ENCODE measurements at places on chromosomes 3 and 15.

GRCh38 chr3:177322881-177323280, 125.6 kb upstream of the TBL1XR1 start:
- no peak for DNase-seq

DNA sequence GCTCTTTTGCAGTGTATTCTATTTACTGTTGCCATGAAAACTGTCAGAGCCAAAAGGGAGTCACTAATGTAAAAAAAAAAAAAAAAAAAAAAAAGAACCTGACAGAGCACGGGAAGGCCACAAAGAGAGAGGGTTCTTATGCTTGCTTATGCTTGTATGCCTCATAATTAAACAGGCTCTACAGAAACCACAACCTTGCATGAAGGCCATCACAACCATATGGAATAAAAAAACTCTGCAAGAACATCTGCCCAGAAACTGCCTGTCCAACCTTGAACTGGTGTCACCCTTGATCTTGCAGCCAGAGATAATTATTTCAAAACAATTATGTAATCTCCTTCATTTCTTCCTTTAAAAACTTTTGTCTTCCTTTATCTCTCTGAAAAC, 50.1 kb downstream of the CFAP20DC start:
- no peak for DNase-seq

DNA sequence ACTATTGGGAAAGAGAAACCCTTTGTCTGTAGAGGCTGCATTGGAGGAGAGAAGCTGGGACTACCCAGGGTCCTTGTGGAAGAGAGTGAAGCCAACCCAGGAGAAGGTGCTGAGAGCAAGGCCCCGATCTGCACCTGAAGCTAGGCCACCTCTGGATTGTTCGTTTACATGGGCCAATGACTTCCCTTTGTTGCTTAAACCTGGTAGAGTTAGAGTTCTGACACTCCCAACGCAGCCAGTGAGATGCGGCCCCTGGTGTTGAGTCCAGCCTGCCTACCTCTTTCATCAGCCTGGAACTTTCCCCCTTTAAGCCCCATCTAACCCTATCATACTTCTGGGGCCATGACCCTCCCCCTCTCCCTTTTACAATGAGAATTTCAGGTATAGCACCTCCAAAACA, 30.8 kb downstream of the CCDC13 start:
- DNase-seq: no peak

- no peak for DNase-seq
Observed at GRCh38 chr3:150921209-150921608, 16.0 kb upstream of the MINDY4B start.

- DNase-seq: no peak
Observed at GRCh38 chr3:32118215-32118614, 11.8 kb downstream of the GPD1L start.

GRCh38 chr15:42348083-42348482, 11.2 kb upstream of the CAPN3 start:
- DNase-seq: no peak

DNA sequence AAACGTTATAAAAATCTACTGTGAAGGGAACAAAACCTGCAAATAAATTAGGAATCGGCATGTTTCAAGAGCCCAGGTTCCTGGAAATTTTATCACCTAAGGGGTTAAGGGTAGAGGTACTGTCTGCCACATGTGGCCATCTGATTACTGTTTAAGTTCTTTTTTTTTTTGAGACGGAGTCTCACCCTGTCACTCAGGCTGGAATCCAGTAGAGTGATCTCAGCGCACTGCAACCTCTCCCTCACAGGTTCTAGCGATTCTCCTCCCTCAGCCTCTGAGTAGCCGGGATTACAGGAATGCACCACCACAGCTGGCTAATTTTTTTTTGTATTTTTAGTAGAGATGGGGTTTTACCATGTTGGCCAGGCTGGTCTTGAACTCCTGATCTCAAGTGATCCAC, 35.8 kb downstream of the UQCC5 start:
- no peak for DNase-seq

DNA sequence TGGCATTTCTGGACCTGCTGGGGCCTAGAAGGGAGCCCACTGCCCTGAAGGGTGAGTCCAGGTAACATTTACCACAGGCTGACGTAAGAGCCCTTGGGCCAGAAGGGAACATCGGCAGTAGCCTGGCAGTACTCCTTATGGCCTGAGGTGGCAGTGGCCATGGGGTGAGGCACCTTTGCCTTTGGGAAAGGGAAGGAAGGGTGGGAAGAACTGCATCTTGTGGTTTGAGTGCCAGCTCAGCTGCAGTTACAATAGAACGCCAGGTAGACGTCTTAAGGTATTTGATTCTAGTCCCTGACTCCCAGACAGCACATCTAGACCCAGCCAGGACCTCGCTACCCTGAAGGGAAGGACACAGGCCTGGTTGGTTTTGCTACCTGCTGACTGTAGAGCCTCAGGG, 104.9 kb downstream of the SOX14 start:
- DNase-seq: no peak

DNA sequence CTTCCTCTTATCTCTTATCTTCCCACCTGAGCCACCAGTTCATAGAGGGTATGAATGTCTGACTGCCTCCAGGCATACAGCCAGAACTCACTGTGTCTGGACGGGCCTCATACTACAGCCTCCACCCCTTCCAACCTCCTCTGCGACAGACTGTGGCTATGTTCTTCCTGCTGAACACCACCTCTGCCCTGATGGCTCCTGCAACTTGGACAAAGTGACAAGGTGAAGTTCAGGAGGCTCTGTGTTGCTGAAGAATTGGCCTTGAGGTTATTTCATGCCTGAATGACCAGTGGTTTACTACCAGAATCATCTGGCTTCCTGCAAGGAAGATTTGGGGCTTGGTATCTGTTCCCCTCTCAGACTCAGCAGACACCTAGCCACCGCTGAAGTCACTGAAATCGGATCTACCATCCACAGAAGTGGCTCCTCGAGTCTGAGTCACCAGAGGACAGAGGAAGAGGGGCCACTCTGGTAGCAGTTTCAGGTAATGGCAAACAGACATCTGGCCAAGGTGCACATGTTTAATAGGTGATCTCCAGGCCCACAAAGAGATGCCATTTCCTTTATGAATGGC, 14.2 kb upstream of the ULK3 start:
- DNase-seq: no peak

DNA sequence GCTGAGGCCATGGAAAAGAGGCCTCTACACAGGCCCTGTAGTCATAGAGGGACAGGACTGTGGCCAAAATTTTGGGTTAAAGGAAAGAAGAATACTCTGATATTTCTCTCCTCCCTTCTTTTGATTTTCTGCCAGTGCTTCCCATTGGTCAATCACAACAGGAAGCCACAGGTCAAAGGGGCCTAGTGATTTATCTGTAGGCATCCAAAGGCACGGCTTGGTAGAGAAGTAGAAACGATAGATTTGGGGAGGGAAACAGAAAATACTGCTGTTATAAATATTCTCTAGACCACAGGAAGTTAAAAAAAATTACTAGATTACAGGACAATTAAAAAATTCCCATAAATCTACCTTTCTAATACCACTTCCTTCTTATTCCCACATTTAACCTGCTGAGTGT, 1.7 kb upstream of the CCDC50 start:
- no peak for DNase-seq

- no peak for DNase-seq
Observed at GRCh38 chr3:12759097-12759679, at the start of gene TMEM40. Gene TMEM40, minus strand, starts transcription at chr3:12759259. Its CDS starts 9,427 bp downstream, at chr3:12749832.

- no peak for DNase-seq
Observed at GRCh38 chr15:92971081-92971480, 71.0 kb downstream of the CHD2 start.

GRCh38 chr3:12458901-12459300, 25.4 kb upstream of the TSEN2 start:
- no peak for DNase-seq

DNA sequence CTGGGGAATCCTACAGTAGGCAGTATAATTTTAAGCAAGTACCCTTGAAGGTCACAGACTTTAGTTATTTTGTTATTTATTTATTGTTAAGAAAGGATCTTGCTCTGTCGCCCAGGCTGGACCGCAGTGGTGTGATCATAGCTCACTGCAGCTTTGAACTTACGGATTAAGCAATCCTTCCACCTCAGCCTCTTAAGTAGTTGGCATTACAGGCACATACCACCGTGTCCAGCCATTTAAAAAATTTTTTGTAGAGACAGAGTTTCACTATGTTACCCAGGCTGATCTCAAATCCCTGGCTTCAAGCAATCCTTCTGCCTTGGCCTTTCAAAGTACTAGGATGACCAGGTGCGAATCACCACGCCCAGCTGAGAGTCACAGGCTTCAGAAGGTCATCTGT, 22.1 kb upstream of the SH3BP5 start:
- DNase-seq: no peak

GRCh38 chr3:133859381-133860234, 36.1 kb downstream of the RAB6B start:
- DNase-seq: no peak

DNA sequence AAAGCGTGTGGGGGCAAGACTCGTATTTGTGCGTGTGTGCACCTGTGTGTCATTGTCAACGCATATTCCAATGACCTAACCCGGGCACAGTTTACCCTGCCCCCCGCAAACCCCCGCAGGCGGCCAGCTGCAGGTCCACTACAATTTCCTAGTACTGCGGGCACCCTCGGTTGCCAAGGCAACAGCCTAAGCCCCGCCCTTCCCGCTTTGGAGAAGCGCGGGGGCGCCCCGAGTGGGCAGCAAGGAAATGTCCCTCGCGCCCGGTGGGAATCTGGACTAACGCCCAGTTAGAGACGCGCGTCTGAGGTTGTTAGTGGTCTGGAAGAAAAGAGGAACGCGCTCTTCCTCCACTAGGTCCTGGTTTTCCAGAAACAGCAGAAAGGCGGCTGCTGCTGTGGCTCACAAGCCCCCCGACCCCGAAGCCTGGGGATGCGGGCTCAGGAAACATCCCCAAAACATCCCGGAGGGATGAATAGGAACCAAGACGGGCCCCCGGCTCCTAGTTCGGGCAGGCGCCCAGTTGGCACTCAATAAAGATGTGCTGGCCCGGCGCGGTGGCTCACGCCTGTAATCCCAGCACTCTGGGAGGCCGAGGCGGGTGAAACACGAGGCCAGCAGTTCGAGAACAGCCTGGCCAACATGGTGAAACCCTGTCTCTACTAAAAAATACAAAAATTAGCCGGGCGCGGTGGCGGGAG, 1.1 kb downstream of the ABHD14A start:
- peak; percentile 82 for DNase-seq

DNA sequence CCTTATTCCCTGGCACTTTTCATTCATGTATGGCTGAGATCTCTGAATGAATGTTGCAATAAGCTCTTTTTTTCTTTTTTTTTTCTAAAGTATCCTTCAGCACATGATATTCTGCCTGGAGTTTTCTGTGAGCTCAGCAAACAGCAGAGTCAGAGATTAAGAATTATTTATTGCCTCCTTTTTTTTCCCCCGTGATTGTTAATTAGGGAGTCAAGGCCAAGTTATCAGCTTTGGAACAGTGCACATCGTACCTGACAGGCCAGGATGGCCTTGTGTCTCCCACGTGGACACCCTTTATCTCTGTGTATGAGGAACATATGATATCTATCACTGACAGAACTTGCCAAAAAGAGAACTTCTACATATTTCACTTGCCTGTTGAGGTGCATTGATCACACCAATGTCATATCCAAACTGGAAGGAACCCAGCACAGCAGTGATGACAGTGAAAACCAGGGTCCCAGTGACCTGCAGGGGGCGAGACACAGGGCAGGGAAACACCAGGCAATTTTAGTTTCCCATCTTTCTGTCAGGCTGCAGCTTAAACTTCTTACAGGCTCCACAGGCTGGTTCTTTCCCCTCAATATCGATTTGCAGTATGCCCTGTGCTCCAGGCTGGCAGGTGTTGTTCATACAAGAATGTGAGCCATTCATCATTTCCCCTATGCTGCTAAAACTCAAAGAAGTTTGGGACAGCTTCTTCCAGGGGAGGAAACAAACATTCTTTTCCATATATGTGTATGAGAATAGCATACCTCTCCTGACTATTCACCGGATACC, 8.2 kb downstream of the SLC2A2 start:
- DNase-seq: no peak

DNA sequence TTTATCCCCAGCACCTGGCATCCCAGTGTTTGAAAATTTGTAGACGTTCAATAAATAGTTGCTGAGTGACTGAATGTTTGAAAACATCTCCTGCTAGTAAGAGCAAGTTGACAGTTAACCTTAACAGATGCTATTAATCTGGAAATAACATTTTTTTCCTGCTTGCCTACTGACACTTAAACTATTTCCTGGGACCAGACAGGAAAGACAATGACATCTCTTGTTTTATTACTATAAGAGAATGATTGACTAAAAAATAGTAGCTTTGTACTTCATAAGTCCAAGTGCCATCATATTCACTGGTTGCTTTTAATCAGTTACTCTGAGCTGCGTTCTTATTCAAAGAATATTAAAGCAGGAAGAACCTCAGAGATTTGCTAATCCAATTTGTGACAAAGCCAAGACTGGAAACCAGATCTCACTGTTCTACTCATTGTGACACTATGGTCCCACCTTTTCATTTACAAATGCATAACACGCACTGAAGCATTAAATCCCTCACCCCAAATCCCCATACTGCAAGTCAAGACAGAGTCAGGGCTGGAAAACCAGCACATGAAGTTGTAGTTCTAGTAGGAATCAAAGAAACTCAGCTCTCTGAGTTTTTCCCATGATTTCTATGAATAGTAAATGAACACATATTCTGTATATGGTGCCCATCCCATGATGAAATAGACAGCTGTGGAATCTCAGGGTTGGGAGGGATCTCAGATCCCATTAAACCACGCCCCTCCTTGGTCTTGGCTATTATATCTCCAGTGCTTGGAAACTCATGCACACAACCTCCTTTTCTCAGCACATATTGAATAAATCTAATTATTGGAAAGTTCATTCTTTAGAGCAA, 212.7 kb upstream of the P2RY1 start:
- DNase-seq: no peak

- no peak for DNase-seq
Observed at GRCh38 chr15:41789236-41789635, 15.0 kb downstream of the MAPKBP1 start.

- no peak for DNase-seq
Observed at GRCh38 chr3:193780397-193780796, 187.4 kb downstream of the OPA1 start.

GRCh38 chr15:83899670-83900069, 245.7 kb downstream of the ADAMTSL3 start:
- no peak for DNase-seq

DNA sequence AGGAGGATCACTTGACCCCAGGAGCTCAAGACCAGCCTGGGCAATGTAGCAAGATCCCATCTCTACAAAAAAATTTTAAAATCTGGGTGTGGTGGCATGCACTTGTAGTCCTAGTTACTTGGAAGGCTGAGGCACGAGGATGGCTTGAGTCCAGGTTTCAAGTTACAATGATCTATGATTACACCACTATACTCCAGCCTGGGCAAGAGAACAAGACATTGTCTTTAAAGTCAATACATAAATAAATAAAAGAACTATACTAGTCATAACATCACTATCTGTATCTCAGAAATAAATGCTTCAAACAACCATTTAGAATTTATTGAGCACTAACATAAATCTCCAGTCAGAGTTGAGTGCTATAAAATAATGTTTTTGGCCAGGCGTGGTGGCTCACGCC, 8.5 kb upstream of the PHLDB2 start:
- DNase-seq: no peak

All from COR-L47 (cell line).